Common myeloid progenitor, CD34-positive (primary cell): ENCODE measurements at places on chromosomes 12 and 14.
A peak's percentile ranks its signal among the peaks of the same experiment; 100 is the strongest.

GRCh38 chr12:11876307-11876706 lies 194.4 kb upstream of the BCL2L14 start:
- H3K4me3 ChIP-seq = no peak overlapping the region
- peak; percentile 57 for DNase-seq
- H3K36me3 ChIP-seq = peaks cover 71% of the 10 kb centered on the region
- H3K4me1 ChIP-seq = peaks cover 58% of the 10 kb centered on the region

- no peak for DNase-seq
- no peak overlapping the region for H3K4me3 ChIP-seq
- no peaks in the 10 kb centered on the region for H3K27me3 ChIP-seq
- no peaks in the 10 kb centered on the region for H3K36me3 ChIP-seq
- H3K4me1 ChIP-seq = no peaks in the 10 kb centered on the region
These were observed 93.9 kb upstream of the DCN start for GRCh38 chr12:91276509-91276908.

DNA sequence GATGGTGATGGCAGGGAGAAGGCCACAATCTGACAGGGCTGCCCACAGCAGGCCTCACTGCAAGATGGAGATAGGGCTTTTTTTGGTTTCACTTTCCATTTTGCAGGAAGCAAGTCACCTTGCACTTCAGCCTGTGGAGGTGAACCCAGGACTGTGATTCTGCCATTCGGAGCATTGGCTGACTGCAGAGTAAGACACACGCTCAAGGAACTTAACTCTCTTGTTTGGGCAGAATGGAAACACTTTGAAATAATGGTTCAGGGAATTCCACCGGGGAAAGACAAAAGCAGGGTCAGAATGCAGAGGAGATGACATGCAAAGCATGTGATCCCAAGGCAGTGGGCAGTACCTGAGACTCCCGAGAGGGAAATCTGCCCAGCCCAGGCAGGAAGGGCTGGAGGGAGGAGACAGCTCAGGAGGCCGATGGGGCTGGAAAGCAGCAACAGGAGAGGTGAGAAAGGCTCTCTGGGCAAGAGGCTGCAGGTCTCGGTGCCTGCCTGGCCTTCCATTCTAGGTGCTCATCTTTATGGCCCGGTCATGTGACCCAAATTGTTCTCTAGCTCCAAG lies 58.7 kb upstream of the PRMT8 start:
- no peaks in the 10 kb centered on the region for H3K36me3 ChIP-seq
- no peaks in the 10 kb centered on the region for H3K27me3 ChIP-seq
- H3K4me3 ChIP-seq = no peak overlapping the region
- H3K27ac ChIP-seq = no peak overlapping the region
- DNase-seq = peak; percentile 45
- no peaks in the 10 kb centered on the region for H3K4me1 ChIP-seq

GRCh38 chr14:61836807-61837206 lies 74.6 kb downstream of the SNAPC1 start:
- H3K27me3 ChIP-seq = no peaks in the 10 kb centered on the region
- no peak overlapping the region for H3K4me3 ChIP-seq
- no peak overlapping the region for H3K27ac ChIP-seq
- H3K4me1 ChIP-seq = no peaks in the 10 kb centered on the region

DNA sequence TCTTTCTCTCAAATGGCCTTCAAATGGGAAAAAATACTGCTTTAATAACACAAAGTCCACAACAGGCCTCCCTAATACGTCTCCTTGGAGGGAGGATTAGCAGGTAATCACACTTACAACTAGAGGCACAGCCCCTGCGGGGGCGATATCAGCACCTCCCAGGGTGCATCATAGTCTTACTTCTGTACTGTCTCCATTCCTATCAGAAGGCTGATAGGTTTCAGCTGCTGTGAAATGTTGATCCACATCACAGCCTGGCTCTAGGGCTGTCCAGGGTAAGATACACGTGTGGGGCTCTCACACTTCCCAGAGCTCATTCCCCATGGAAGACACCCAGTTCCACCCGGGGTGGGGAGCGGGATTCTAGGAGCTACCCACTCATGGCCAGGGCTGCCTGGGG lies 139.1 kb upstream of the SFSWAP start:
- no peak overlapping the region for H3K27ac ChIP-seq
- H3K4me3 ChIP-seq = no peak overlapping the region
- peaks cover 2% of the 10 kb centered on the region for H3K27me3 ChIP-seq
- H3K36me3 ChIP-seq = no peaks in the 10 kb centered on the region
- no peak for DNase-seq
- no peaks in the 10 kb centered on the region for H3K4me1 ChIP-seq

- no peaks in the 10 kb centered on the region for H3K27me3 ChIP-seq
- no peak for DNase-seq
- H3K36me3 ChIP-seq = peaks cover 2% of the 10 kb centered on the region
- no peak overlapping the region for H3K4me3 ChIP-seq
These were observed 108.7 kb downstream of the DIP2B start for GRCh38 chr12:50613463-50613862.

GRCh38 chr12:18719922-18720510 lies 17.8 kb downstream of the PLCZ1 start:
- no peak overlapping the region for H3K27ac ChIP-seq
- H3K4me1 ChIP-seq = no peaks in the 10 kb centered on the region

DNA sequence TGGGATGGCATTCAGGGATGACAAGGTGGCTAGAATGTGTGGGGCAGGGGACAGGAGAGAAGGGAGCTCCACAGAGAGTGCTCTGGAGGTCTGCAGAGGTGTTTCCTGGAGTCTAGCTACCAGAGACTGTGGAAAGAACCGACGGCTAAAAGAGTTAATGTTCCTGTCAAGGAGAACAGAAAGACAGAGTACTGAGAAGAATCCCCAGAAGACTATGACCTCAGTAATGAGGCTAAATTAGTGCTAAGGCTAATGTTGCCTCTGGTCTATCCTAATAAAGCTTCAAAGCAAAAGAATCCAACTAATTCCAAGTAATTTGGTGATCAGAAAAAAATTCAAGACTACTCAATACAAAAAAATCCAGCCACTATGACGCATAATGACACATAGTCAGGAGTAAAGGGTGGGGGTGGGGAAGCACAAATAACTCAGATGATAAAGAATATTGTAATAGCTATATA lies 44.7 kb downstream of the FERMT2 start:
- H3K36me3 ChIP-seq = no peaks in the 10 kb centered on the region
- H3K27me3 ChIP-seq = no peaks in the 10 kb centered on the region
- no peak overlapping the region for H3K4me3 ChIP-seq
- H3K27ac ChIP-seq = no peak overlapping the region
- H3K4me1 ChIP-seq = no peaks in the 10 kb centered on the region

GRCh38 chr14:22791301-22791700 lies 23.9 kb downstream of the SLC7A7 start:
- H3K36me3 ChIP-seq = no peaks in the 10 kb centered on the region
- no peaks in the 10 kb centered on the region for H3K4me1 ChIP-seq
- H3K4me3 ChIP-seq = no peak overlapping the region
- no peak for DNase-seq
- no peak overlapping the region for H3K27ac ChIP-seq
- H3K27me3 ChIP-seq = no peaks in the 10 kb centered on the region

GRCh38 chr14:39229222-39229543 lies 4.5 kb upstream of the MIA2 start:
- H3K27me3 ChIP-seq = no peaks in the 10 kb centered on the region
- H3K36me3 ChIP-seq = no peaks in the 10 kb centered on the region
- DNase-seq = peak; percentile 13

DNA sequence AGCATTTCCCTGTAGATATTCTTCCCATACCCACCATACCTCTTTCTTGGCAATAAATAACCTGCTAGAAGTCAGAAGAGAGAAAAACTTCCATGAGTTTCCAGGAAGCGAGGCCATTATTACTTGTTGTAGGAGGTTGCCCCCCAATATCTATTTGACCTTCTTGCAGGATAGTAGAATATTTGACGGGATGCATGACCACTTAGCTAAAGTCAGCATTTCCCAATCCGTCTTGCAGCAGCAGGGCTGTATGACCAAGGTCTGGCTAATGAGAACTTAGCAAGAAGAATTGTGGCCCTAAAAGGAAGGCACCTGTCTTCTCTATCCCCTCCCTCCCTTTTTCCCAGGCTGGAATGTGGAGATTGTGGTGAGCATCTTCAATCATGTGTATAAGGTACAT lies 51.5 kb downstream of the NINJ2 start:
- H3K4me3 ChIP-seq = no peak overlapping the region
- no peaks in the 10 kb centered on the region for H3K27me3 ChIP-seq
- no peak for DNase-seq
- no peaks in the 10 kb centered on the region for H3K36me3 ChIP-seq
- H3K4me1 ChIP-seq = peaks cover 14% of the 10 kb centered on the region
- H3K27ac ChIP-seq = peak overlapping the region; percentile 37

DNA sequence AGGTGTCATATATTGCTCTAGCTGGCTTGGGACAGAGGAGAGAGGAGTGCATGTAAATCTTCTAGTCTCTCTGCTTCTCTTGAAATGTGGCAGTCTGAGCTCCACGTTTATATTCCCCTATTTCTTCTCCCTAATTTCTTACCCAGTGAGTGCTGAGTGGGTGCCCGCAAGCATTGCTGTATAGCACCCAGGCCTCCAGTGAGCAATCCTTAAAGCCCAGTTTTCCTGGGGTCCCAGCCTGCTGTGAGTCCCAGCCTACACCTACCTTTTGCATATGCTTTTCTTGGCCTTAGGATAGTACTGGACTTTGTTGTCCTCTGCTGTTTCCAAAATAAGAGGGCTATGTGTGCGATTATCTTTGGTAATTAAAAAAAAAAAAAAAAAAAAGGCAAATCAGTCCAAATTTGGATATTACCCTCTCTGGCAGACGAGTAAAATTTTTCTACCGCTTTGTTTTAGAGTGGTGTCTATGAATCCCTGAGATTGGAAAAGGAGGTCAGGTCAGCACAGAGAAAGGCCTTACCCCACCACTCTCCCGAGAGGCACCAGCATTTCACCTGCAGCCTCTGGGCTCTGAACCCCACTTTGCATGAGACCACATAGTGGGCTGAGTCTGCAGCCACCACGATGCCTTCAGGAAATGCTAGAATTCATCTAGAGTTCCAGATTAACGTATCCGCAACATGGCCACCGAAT lies 1.1 kb downstream of the MGST1 start:
- H3K4me3 ChIP-seq = peak overlapping the region; percentile 13
- peak; percentile 28 for DNase-seq
- H3K27ac ChIP-seq = peak overlapping the region; percentile 74
- peaks cover 43% of the 10 kb centered on the region for H3K4me1 ChIP-seq
- H3K36me3 ChIP-seq = peaks cover 18% of the 10 kb centered on the region

- H3K4me3 ChIP-seq = no peak overlapping the region
- no peaks in the 10 kb centered on the region for H3K36me3 ChIP-seq
- no peak overlapping the region for H3K27ac ChIP-seq
- no peaks in the 10 kb centered on the region for H3K4me1 ChIP-seq
- no peaks in the 10 kb centered on the region for H3K27me3 ChIP-seq
- DNase-seq = no peak
These were observed 373.0 kb downstream of the CCDC91 start for GRCh38 chr12:28563286-28563685.

- no peak overlapping the region for H3K27ac ChIP-seq
- no peaks in the 10 kb centered on the region for H3K36me3 ChIP-seq
- no peaks in the 10 kb centered on the region for H3K4me1 ChIP-seq
- no peaks in the 10 kb centered on the region for H3K27me3 ChIP-seq
These were observed 109.3 kb downstream of the FGD4 start for GRCh38 chr12:32508626-32509025.

DNA sequence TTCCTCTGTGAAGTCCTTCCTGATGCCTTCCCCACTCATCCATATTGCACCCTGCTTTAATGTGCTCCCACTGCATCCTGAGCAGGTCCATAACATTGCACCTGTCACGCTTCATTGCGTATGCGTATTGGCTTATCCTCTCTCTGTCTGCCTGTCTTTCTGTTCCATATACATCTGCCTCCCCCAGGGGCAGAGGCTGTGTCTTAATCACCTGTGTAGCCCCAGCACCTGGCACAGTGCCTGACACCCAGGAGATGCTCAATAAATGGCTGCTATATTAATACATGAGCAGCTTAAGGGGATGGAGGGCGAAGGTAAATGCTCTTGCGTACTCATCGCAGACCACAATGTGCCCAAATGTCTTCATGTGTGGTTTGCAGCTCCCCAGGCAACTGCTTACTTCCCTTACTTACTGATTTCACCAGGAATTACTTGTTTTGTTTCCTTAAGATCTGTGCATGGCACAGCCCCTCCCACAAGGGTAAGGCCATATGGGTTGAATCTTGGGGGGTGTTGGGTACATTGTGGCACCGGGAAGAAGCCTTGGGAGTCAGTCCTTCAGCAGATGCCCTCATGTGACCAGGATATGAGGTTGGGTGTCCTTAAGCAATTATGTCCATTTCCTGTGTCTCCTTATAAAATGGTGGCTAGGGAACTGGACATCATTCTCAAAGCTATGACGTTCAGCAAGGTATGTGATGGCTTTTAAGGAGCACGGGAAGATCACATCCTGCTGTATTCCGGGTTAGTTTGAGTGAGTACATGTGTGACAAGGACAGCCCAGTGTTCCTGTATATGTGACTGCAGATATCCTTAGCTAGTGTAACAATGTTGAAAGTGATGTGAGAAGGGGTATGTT lies 848 bp upstream of the CPNE6 start:
- no peak for DNase-seq
- no peak overlapping the region for H3K27ac ChIP-seq
- no peaks in the 10 kb centered on the region for H3K4me1 ChIP-seq
- H3K36me3 ChIP-seq = no peaks in the 10 kb centered on the region

DNA sequence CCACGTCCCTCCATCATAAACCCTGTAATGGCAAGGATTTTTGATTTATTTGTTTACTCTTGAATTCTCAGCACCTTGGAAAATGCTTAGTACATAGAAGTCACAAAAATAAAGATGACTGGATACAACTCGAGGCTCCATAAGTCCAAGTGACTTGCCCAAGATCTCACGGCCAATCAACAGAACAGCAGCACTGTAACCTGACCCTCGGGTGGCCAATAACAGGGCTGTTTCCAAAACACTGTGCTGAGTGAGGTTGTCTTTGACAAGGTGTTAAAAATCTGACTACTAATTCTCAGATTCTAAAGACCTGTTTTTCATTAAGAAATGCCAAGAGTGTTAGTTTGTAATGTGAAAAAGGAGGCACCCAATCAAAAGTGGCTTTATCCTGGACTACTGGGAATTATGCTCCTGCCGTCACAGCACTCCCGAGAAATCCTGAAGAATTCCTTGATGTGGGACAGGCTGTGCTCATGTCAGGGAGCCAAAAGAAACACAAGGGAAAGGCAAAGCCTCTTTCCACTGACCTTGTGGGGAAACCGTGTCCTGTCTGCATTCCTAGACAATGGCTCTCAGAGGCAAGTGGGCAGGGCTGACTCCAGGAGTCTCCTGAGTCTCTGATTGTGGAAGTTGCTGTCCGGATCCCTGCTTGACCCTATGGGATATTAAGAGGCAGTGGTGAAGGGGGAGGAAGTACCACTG lies 204.7 kb upstream of the PELI2 start:
- H3K4me3 ChIP-seq = no peak overlapping the region
- no peaks in the 10 kb centered on the region for H3K4me1 ChIP-seq
- peaks cover 2% of the 10 kb centered on the region for H3K27me3 ChIP-seq
- no peak overlapping the region for H3K27ac ChIP-seq
- no peaks in the 10 kb centered on the region for H3K36me3 ChIP-seq
- no peak for DNase-seq

DNA sequence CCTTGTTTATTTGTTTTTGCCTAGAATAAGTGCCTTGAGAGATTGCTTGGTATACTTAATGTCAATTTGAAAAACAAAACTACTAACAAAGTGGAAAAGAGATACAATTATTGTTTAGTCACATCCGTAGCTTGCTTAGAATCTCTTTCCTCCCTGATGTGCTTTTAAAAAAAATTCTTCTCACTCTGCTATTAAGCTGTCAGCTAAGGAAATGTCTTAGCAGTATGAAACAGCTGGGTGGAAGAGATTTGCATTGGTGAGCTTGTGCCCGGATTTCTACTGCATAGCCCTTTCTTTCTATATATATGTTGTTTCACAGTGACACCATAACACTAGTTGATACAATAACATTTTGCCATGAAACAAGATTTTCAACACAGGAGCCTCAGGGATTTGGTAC lies 229.4 kb upstream of the RGS6 start:
- no peaks in the 10 kb centered on the region for H3K27me3 ChIP-seq
- peak; percentile 33 for DNase-seq
- no peaks in the 10 kb centered on the region for H3K4me1 ChIP-seq
- no peak overlapping the region for H3K4me3 ChIP-seq
- no peak overlapping the region for H3K27ac ChIP-seq
